ENCODE measurements at places on chromosomes 2 and 18.

DNA sequence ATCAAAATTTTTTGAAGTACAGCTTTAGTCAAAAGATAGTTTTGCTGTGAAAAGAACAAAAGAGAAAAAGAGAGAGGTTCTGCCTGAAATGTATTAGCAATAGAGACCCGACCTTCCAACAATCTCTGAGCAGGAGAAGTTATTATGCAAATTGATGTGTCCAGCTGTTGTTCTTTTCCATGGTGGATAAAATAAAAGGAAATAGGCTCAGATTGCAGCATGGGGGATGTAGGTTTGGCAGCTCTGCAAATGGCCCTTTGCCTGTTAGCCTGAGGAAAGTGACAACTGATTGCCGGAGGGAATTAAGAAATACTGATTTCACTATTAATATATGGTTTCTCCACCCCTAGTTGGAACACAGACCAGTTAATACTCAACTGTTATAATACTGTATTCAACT lies 1283.2 kb upstream of the NXPH2 start:
- DNase-seq, result no peak

DNA sequence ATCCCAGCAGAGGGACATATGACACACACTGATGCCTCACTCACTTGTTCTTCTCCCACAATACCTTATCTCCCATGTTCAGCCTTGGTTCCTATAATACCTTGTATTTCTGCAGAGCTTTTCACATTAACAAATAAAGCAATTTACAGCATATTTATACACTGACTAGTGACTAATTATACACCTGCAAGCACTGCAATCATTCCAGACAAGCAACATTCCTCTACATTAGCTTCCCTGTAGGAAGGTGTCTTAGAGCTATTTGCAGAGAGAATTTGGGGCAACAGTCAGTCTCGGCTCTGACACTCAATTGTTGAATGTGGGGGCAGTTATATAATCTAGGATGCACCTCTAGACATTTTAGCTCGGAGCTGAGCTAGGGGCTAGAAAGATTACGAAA lies 9.5 kb upstream of the INSIG2 start:
- no peak for DNase-seq

GRCh38 chr2:203533676-203534591 lies 1.2 kb downstream of the RAPH1 start:
- DNase-seq, result peak; percentile 14

DNA sequence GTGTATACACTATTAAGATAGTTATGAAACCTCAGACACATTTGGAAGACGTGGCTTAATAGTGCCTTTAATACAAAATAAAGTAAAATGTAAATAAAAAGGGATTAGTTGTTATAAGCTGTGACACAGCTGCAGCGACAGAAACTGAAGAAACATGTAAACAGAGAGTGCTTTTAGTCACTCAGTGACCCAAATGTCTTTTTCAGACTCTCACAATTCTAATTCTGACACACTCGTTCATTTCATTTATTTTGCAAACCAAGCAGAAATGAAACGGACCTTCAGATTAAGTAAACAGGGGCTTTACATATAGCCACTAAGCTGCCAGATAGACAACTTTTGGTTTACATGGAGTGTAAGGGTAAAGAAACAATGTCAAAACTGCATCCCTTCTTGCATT lies 181.0 kb upstream of the ETAA1 start:
- DNase-seq, result no peak

DNA sequence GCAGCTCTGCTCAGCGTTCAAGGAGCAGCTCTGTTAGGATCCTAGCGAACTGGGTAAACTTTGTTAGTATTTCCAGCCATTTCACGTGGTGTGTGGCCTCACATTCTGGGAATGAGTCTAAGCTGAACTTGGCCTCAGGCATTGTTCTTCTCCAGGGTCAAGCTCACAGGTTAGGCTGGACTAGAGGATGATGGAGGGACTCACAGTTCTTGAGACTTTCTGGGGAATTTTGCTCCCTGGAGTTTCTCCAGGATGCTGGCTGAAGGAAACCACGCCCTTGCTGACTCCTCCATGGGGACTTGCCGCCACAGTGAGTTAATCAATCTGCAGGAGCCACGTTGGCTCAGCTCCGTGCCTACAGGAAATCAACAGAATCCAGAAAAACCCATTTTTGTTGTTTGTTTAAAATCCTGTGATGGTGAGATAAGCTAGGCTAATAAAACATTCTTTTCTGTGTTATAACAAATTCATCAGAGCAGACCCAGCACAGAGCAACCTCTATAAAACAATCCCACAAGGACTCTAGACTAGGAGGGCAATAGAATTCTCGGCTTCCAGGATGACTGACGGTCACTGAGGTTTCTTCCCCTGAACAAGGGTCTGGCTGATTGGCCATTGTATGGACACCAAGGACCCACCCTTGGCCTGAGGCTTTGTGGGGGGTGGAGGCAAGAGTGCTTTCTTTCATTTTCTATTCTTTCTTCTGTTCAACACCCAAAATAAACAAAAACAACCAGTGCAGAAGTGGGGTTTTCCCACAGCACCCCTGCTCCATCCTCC lies 12.6 kb downstream of the CNDP1 start:
- DNase-seq, result no peak

DNA sequence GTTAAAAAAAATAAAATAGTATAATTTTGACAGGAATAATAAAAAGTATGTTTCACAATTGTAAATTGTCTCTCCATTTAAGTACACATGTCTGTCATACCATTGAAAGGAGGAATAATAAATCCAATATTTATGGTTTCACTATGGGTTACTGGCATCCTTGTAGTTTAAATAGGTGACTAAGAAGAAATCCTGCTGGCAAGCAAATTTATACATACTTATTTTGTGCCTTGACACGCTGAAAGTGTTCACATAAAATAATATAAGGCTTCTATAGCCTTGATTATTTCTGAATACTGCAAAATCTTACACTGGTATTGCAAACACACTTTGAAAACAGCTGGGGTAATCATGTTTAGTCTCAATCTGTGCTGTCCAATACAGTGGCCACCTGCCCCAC lies 138.3 kb upstream of the ETAA1 start:
- no peak for DNase-seq

DNA sequence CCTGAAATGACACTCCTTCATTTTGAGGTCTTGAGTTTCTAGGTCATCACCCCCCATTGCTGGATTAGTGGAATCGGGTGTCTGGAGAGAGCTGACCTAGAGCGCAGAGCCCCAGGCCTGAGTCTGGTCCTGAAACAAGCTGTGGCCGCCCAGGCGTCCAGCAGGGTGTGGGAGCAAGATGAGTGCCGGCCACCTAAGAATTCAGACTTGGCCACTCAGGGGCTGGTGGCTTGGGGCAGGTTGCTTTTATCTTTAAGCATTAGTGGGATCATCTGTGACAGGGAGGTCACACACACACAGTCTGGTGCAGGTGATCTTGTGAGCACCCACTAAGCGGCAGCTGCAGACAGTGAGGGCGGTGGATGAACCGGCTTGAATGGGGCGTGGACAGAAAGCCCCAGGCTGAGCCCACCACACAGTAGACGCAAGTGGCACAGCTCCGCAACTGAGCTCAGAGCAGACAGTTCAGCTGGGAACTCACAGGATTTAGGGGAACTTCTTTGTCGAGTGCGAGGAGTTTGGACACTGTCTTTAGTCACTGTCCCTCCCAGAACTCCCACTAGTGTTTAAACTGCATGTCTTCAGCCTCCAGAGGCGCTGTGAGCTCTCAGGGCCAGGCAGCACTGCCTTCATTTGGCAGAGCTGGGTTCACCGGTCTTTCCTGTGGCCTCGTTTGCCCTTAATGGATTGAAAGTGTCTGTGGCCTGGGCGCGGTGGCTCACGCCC lies 21.5 kb downstream of the ITGB1BP1 start:
- DNase-seq, result no peak

- DNase-seq, result no peak
Observed at GRCh38 chr2:227013330-227013729, 150.7 kb downstream of the COL4A4 start.

GRCh38 chr2:190404487-190404886 lies 3.7 kb upstream of the MFSD6 start:
- DNase-seq, result no peak

GRCh38 chr18:79523206-79523735 lies 127.5 kb downstream of the NFATC1 start:
- no peak for DNase-seq

- no peak for DNase-seq
Observed at GRCh38 chr2:239253264-239253663, 147.6 kb downstream of the HDAC4 start.

DNA sequence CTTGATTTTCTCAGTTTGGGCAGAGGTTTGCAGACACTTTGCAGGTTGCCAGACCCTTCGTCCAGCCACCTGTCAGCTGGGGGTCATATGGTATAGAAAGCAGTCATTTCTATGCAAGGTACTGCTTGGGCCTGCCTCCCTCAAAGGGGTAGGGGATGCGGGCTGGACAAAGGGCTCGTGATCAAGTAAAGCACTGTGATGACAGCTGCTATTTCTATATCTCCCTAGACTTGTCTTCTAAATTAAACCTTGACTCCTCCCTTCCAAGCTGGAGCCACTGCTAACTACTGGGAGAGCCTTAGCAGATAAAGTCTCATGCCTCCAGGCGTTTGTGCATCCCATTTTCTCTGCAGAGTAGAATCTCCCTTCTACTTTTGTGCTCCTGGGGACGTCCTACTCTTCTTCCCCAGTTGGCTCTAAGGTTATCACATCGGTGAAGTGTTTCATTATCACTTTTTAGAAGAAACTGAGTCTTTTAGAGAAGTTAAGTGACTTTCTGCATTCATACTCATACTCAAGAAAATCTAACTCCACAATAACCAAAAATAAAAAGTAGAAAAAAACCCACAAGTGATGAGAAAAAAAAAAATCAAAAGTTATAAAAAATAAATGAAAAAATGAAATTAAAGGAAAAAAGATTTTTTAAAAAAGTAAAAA lies 710 bp upstream of the XRCC5 start:
- no peak for DNase-seq

GRCh38 chr18:9348079-9348671 lies 13.6 kb downstream of the TWSG1 start:
- DNase-seq, result no peak

- DNase-seq, result no peak
Observed at GRCh38 chr2:37581433-37581832, 90.0 kb downstream of the CDC42EP3 start.

DNA sequence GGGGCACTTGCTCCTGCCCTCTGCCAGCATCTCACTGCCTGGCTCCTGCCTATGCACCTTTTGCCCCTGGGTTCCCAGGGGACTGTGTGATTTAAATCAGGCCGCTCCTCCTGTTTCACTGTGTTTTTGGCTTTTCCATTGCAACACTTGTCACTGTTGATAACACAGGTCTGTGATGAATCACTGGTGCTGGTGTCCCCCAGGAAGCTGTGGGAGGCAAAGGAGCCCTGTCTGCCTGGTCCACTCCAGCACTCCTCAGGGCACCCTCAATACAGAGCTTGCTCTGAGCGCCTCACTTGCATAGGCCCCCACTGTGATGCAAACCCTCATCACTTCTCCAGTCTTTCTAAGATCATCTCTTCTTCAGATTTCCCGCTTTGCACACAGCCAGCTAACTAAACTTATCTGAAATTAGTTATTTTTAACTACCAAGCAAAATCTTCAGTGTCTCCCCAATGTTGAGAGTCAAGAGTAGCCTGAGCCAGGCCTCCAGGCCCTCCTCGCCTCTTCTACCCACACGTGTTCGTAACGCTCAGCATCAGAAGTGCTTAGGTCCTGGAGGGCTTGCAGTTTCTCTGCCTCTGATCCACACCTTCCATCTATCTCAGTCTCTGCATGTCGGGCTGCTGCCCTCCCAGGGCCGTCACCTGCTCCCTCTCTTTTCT lies 2.8 kb downstream of the TMEM18 start:
- DNase-seq, result no peak

DNA sequence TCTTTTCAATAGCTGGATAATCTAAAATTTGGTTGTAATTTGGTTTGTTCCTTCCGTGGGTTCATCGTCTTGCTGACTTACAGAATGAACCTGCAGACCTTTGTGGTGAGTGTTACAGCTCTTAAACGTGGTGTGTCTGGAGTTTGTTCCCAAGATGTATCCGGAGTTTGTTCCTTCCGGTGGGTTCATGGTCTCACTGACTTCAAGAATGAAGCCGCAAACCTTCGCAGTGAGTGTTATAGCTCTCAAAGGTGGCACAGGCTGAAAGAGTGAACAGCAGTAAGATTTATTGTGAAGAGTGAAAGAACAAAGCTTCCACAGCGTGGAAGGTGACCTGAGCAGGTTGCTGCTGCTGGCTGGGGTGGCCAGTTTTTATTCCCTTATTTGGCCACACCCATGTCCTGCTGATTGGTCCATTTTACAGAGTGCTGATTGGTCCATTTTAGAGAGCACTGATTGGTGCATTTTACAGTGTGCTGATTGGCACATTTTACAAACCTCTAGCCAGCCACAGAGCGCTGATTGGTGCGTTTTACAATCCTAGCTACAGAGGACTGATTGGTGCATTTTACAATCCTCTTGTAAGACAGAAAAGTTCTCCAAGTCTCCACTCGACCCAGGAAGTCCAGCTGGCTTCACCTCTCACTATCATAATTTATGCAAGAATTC lies 16.6 kb downstream of the RALB start:
- no peak for DNase-seq

GRCh38 chr2:65159906-65160305 lies 30.0 kb upstream of the RAB1A start:
- peak; percentile 25 for DNase-seq

GRCh38 chr18:23237524-23238151 lies 102.4 kb downstream of the CABLES1 start:
- DNase-seq, result no peak

DNA sequence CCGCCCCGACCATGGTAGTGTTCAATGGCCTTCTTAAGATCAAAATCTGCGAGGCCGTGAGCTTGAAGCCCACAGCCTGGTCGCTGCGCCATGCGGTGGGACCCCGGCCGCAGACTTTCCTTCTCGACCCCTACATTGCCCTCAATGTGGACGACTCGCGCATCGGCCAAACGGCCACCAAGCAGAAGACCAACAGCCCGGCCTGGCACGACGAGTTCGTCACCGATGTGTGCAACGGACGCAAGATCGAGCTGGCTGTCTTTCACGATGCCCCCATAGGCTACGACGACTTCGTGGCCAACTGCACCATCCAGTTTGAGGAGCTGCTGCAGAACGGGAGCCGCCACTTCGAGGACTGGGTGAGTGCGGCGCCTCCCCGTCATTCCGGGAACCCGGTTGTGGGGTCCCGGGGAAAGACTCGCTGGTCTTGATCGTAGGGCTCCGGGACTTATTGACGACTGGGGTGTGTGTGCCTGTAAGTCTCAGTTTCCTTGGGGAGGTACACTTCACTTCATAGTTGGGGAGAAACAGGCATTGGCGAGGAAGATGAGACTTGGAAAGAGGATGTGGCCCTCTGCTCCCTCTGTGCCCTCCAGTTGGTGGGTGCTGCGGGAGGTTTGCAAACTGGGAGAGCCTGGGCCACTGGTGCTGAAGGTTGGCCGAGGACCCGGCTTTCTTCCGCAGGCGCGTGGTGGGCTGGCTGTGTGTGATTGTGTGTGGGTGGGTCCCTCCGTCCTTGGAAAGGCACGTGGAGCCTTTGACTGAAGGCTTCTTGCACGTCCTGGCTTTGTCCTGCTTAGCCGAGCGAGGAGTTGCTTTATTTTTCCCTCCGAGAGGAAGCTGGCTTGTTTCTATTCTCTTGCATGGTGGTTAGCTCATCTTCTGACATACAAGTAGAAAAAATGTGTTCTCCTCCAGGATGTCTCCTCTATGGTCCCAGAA lies 886 bp downstream of the PRKCE start:
- DNase-seq, result peak; percentile 43

GRCh38 chr2:130756053-130756873 lies 923 bp downstream of the AMER3 start:
- no peak for DNase-seq

Measured in Ammon's horn (tissue), 1 donor.